ENCODE measurements at places on chromosomes 2 and 18.

DNA sequence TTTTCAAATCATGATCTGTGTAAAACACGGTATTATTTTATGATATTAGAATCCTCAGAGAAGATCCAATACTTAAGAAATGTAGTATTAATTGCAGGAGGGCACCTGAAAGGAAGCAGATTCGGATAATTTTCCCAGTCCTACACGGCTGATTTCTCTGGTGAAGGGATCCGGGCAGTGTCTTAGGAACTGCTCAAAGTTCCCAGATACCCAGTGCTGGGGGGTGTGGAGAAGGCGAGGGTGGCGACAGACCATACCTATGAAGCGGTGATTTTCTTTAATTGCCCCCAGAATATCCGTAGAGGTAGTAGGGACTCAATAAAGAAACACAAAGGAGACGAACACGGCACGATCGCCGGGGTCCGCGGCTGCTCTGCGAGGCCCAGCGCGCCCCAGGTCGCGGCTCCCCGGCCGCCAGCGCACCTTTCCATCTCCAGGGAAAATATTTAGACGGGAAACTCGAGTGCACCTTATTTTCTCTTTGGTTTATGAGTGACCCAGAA lies 1.4 kb upstream of the SOX11 start:
- no peak for DNase-seq

DNA sequence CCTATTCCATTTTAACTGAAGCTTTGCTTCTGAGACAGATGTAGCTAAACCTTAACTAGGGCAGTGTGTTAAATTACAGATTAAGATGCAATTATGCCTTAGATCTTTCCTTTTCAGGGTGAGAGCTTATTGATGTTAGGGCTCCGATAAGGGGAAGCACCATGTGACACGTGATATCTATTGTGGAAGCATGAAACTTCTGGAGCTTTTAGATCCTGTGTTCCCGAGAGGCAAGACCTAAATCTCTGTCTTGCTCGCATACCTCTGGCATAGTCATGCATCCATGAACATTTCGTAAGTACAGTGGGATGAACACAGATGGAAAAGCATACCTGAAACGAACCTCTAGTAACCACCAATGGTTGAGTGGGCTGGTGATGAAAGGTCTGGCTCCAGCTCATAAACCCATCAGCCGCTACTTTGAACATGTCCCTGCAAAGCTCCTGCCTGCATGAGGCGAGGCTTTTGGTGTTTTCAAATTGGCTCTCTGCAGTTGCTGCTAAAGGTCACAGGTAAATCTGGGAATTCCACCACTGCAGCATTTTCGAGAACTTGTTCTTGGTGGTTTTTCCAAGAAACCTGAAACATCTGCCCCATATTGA lies 3.7 kb upstream of the NRP2 start:
- DNase-seq: no peak

DNA sequence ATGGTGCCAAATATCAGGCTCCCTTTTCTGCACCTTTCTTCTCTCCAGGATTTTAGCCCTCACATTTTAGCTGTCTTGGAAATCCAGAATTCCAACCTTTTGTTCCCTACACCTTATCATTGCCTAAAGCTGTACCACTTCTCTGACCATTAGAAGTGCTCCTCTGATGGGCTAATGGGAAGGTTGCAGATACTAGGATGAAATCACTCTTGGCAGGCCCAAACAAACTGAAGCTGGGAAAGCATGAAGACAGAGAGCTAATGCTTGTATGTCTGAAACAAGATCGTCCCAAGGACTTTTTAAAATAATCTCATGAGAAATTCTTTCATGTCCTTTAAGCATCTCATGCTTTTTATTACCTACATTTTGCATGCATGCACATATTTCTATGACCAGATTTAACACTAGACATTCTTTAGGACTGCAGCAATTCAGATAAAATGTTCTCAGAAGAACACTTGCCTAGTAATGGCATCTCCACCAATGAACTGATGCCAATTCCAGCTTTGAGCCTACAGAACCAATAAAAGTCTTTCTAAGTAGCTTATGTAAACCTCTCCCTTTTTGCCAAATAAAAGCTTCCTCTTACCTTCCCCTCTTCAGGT lies 98.4 kb upstream of the OSR1 start:
- DNase-seq: no peak

- no peak for DNase-seq
These were observed 499.3 kb downstream of the IRS1 start for GRCh38 chr2:226300196-226300886.

GRCh38 chr2:56523816-56524215 lies 340.0 kb downstream of the CCDC85A start:
- no peak for DNase-seq

GRCh38 chr18:22829781-22830180 lies 103.3 kb upstream of the RBBP8 start:
- no peak for DNase-seq

- no peak for DNase-seq
These were observed 101.2 kb upstream of the GALNT13 start for GRCh38 chr2:153770359-153770991.

DNA sequence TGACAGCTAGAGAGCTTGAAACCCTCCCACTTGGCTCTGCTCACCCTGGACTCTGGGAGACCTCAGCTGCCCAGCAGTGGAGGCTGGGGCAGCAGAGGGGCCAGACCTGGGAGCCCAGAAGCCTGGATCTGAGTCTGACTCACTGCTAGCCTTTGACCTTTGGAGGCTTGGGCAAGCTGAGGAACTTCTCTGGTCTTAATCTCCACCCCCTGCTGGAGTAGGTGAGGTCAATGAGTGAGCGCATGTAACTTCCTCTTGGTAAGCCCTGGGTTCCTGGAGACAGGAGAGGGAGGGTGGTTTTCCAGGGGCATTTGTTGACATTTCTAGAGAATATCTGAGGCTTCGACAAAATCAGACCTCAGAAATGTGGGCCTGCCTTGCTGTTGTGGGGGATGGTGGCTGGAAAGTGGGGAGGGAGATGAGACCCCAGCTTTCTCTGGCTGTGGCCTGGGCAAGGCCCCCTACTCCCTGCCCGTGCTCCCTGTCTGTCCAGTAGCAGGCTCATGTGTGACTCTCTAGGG lies 73.0 kb upstream of the YWHAQ start:
- no peak for DNase-seq

- DNase-seq: no peak
These were observed 24.1 kb downstream of the GATA6 start for GRCh38 chr18:22193466-22193865.

- DNase-seq: no peak
These were observed 120.5 kb upstream of the CCDC68 start for GRCh38 chr18:55079481-55080355.

DNA sequence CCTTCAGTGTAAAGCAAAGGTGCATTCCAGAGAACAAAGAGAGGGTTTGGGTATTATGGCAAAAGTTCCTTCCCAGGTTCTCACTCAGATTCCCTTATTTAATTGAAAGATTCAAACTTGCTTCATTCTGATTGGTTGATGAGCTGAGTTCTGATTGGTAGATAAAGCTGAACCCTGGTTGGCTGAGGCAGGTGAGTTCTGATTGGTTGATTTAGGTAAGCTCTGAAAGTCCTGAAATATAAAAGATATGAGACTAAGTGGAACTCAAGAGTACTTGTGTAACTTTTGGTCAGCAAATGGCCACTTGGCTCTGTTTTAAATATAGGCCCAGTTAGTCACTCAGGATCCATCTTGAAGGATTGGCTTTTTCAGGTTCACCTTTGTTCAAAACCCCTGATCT lies 99.8 kb upstream of the FBXO11 start:
- DNase-seq: no peak

DNA sequence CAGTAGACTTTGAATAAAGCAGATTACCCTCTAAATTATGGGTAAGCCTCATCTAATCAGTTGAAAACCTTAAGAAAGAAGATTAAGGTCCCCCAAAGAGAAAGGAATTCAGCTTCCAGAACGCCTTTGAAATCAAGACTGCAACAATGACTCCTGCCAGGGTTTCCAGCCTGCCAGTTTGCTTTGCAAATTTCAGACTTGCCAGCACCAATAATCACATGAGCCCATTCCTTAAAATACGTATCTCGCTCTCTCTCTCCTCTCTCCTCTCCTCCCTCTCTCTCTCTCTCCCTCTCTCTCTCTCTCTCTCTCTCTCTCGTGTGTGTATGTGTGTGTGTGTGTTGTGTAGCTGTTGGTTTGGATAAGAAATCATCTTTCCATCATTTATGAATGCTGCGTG lies 184.2 kb downstream of the PDE1A start:
- no peak for DNase-seq

- DNase-seq: no peak
These were observed 50.7 kb downstream of the DYNAP start for GRCh38 chr18:54641734-54642133.

GRCh38 chr2:8501061-8501720 lies 180.7 kb upstream of the ID2 start:
- no peak for DNase-seq

- no peak for DNase-seq
These were observed 30.5 kb downstream of the MRPS9 start for GRCh38 chr2:105068387-105068786.

- DNase-seq: no peak
These were observed 1.3 kb downstream of the HDAC4 start for GRCh38 chr2:239399433-239399920.

DNA sequence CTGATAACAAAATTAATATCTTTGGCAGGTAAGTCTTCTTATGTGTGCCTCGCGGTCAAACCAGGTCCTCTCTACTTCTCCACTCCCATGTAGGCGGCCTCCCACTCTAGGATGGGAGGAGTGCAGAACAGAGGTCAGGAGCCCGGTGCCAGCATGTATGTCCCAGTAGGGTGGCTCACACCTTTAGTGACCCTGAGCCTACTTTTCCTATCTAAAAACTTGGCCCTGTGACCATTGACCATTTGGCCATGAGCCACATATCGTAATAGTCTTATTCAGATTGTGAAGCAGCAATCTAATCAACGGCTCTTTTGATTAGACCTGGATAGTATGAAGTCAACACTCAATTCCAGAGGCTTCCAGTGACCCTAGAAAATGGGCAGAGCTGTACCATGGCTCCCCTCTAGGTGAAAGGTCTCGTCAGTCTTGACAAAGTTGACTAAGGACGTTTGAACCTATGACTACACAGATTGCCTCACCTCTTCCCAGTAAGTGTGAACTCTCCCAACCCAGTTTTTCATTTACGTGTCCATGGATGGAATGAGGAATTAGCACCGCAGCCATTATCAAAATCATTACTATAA lies 17.1 kb upstream of the FABP1 start:
- DNase-seq: no peak

GRCh38 chr2:232652505-232652851 lies 19.1 kb downstream of the EFHD1 start:
- DNase-seq: no peak

DNA sequence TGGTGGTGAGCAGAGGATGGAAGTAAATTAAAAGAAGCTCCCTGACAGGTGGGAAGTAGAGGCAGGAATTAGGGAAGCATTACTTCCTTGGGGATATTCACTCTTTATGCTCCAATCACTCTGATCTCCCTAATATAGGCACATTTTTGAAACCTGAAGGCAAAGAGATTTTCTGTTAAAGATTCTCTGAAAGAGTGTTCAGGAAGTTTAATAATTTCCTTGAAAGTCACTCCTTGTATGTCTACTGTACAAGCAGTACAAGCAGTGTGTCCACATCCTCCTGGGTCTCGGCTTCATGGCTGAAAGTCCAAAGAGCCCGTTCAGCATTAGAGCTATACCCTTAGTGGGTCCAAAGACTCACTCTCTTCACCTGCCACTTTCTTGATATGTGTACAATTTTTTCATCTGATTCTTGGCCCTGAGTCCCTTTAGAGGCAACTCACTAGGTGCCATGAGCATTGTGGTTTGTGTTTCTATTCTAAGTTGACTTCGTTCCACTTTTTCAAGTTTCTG lies 60.2 kb downstream of the AAK1 start:
- DNase-seq: no peak

GRCh38 chr18:36650906-36651305 lies 177.9 kb downstream of the TPGS2 start:
- DNase-seq: no peak

DNA sequence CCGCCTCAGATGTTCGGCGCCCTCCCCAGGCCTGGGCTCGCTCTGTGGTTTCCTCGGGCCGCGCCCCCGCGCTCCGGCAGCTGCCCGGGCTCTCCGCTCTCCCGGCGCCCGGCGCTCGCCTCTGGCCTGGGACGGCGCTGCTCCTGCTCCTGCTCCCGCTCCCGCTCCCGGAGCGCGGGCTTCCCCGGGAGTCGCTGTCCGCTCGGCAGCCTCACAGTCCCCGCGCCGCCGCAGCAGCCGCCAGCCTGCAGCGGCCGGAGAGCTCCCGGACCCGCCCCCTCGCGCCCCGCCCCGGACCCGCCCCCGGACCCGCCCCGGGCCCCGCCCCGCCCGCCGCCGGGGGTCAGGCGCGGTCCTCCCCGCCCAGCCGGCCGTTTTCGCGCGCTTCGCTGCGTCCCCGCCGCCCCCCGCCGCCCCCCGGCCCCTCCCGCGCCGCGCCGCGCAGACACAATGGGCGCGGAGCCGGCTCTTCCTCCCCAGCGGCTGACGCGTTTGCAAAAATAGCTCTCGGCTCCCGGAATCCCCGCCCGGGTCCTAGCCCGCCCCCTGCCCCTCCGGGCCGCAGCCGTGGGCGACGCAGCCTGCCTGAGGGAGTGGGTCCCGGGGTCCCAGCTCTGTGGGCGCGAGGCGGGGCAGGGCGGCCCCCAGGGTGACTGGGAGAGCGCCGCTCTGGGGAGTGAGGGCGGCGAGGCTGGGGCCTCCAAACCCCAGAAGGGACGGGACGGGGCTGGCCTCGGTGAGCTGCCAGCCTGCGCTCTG lies at the start of gene ARL4C:
Gene ARL4C (minus strand): TSS at position 247 of the 759 bp plus-strand sequence. CDS start 495 bp downstream, outside the sequence.
- DNase-seq: peak; percentile 29

GRCh38 chr2:3186766-3187165 lies 190.9 kb downstream of the EIPR1 start:
- no peak for DNase-seq

DNA sequence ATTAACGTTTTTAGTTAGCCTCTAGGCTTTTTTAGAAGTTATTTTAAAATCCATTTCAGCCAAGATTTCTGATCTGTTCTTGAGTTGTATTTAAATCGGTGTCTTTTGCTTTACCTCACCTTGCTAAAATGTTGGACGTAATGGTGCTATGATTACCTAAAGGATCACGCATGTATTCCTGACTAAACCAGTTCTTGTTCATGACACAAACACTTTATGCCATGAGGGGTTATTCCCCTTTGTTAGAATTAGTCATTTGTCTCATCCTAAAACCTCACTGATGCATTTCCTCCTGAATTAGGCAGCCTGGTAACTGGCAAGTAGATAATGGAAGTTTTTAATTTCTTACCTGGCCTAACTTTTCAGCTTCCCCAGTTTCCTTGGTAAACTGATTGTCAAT lies 185.4 kb upstream of the TANK start:
- DNase-seq: no peak

- DNase-seq: no peak
These were observed at the start of gene CDKL4 for GRCh38 chr2:39243469-39244123. CDKL4 (minus strand) TSS chr2:39243970.

- DNase-seq: no peak
These were observed 1238.0 kb upstream of the NRXN1 start for GRCh38 chr2:52269696-52270485.

GRCh38 chr18:2984091-2984490 lies 28.9 kb downstream of the LPIN2 start:
- DNase-seq: no peak

DNA sequence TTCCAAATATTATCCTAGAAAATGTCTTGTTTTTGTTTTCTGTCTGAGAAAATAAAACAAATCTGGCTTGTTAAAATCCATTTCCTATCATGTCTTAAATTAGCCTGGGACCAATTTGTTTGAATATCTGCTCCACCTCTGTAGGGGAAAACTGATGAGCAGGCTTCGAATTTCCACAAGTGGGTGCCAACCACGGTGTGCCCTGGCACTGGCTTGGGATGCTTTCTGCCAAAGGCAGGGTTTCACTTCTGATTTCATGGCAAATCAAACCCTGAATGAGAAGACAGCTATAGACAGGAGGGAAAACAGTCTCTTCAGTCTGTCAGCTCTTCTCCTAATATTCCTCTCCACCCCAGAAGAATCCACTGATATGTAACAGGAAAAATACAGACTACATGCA lies 33.7 kb upstream of the STAT4 start:
- DNase-seq: no peak
